Activated CD4-positive, alpha-beta T cell treated with anti-CD3 and anti-CD28 coated beads, Interleukin-2, amount 50 U/mL, for 24 hours (primary cell): ENCODE measurements at places on chromosomes 12 and 14.

GRCh38 chr12:88325816-88326189 is 183.7 kb downstream of the TMTC3 start:
- DNase-seq: no peak

DNA sequence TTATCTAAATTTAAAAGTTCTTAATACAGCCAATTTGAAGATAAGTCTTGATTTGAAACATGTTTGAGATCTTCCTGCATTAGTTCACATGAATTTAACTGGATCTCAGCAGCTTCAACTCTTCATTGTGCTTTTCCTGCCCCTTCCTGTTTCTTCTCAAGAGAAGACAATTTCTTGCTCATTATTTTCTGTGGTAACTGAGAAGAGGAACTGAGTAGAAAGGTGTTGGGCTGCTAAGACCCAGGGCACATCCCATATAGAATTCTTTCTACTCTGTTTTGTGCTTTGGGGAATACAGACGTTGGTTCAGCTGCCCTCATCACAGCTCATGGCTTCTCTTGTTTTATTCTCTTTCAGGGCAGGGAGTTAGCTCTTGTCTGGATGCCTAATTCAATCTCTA is 110.2 kb downstream of the SNAPC1 start:
- DNase-seq: no peak

DNA sequence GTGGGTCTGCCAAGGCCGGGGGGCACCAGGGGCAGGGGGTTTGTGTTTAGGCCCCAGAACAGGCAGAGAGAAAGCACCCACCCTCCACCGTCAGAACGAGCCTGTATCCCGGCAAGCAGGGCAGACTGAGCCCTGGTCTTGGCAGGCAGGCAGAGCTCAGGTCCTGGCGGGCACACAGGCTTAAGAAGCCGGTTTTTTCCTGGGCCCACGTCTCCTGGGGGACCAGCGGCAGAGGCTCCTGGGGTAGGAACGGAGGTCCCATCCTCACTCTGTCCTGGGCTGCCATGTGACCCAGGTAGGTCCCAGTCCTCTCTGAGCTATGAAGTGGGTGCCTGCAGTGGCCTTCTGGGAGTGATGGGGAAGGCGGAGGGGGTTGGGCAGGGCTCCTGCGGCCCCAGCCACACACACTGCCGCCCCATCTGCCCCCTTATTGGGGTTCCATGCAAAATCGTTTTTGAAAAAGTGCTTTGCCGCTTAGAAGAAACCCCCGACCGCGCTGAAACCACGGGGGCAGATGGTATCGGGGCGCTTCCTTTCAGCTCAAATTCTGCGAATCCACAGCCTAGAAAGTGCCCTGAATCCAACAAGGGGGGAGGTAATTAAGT is 24.2 kb downstream of the SH2B3 start:
- no peak for DNase-seq

DNA sequence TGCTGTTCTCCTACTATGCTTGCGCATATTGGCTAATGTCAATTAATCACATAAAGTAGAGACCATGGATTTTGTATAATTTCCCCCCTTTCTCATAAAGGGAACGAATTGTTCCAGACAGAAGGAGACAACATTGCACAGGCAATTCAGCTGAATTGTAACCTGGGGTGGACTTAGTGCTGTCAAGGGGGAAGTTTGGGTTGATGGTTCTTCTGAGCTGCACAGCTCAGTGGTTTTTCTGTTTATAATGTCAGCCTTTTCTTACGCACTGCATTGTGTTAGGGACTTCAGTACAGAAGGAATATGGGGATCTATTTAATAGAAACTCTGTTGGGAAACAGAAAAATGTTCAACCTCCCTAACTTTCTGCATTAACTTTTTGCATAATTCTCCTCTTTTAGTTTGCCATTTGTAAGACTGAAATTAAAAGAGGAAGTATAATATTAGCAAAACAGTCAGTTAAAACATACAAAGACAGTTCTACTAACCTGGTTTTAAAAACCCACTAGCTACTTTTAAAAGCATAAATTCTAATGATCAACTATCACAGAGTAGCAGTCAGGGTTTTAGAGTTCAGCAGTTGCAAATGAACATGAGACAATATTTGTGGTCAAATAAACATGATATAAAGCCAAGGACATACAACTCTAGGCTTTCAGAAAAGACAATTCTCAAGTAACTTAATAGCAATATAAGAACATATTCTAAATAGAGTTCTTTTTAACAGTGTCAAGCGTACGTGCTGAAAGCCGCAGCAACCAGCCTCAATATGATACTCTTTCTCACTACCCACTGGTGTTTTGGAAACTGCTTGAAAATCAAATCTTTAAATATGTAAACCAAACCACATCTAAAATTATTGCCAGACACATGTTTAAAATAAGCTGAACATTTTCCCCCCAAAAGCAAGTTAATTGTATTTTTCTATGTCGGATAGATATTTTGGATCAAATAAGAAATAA is 393.0 kb downstream of the FSCB start:
- DNase-seq: no peak

GRCh38 chr14:53929871-53930715 is 26.5 kb downstream of the BMP4 start:
- no peak for DNase-seq

DNA sequence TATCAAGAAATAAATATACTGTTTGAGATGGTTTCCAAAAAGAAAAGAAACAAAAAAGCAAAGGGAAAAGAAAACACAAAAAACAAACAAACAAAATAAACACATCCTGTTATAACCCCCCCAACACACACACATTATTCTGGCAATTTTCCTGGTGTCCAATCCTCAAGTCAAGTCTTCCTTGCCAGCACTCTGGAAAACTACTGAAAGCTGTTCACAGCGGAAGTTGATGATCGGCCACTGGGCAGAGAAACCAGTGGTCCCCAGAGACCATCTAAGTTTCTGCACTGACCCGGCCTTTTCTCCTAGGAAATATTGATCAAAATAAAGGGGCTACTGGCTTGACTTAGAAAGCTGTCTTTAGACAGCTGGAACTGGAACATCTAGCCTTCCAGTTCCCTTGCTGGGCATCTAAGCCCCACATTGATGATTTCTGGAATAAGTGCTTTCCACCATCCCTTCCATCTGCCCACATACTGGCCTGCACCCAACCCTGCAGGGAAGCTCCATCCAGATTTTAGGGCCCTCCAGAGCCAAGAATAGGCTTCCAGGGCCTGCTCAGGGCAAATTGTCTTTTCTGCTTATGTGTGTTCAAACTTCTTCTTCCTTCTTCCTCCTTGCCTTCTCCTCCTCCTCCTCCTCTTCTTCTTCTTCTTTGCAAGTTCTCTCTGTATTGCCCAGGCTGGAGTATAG is 11.6 kb upstream of the PPP1CC start:
- no peak for DNase-seq

GRCh38 chr12:119682639-119683252 is 14.8 kb downstream of the PRKAB1 start:
- DNase-seq: no peak

DNA sequence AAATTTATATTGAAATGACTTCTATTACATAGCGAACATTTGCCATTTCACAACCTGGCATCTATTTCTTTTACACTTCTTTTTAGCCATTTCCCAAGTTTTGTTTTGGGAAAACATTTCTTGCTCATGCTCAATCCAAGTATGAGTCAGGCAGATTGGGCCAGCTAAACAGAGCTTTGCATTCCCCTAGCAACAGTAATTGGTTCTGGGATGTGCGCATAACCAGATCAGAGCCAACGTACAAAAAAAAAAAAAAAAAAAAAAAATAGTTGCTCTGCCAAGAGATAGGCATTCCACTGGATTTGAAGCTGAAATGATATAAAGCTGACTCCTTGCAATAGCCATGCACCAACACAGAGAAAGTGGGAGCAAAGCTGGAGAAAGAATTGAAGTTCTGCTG is 37.5 kb downstream of the PLCZ1 start:
- DNase-seq: no peak

GRCh38 chr12:85552461-85552860 is 272.4 kb downstream of the ALX1 start:
- DNase-seq: no peak

- DNase-seq: no peak
Measured at GRCh38 chr12:89073659-89074058, 278.6 kb downstream of the DUSP6 start.

- no peak for DNase-seq
Measured at GRCh38 chr12:85029456-85029855, 6.6 kb downstream of the TSPAN19 start.

DNA sequence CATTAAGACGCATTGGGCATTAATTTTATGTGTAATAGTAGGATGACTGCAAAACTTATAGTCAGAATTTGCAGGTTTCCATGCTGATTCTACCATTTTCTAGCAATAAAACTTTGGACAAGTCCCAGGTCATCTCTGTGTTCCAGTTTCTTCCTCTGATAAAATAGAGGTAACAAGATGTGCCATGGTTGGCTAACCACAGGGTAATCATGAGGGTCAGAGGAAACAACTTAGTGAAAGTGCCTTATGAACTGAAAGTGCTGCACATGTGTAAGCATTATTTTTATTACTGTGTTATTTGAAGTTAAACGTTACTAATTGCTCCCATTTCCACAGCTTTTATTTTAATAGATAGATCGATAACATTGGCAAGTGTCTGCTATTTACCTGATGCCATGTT is 21.1 kb downstream of the SMCO2 start:
- no peak for DNase-seq

GRCh38 chr12:116161588-116161987 is 115.9 kb downstream of the MED13L start:
- DNase-seq: no peak

DNA sequence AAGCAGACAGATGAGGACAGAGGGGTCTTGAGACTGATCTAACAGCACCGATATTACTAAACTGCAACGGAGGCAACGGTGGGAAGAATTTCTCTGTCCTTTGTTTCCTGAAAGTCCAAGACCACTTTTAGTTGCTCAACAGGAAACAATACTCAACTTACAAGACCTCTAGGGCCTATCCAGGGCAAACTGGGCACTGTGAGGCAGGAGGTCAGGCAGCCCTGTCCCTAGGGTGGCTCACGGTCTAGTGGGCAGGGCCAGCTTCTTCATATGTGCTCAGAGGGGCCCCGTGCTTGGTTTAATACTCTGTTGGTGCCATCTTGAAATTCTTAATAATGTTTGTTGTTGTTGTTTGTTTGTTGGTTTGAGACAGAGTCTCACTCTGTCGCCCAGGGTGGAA is 14.2 kb downstream of the SSH1 start:
- no peak for DNase-seq

DNA sequence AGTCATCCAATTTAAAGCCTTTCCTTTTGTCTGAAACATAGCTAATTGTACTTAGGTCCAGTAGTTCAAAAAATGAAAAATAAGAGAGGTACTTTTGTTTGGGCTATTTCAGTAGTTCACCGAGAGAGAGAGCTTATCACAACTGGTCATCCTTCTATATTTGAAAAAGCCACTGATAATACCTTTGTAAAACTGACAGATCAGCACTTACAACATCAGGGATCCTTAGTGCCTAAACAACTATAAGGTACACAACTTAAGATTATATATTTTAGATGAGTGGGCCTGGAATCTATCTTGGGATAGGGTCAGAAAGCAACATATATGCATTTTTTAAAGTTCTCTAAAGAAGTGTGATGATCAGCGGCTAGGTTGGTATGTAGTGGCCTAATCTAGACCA is 97.9 kb downstream of the SOX5 start:
- no peak for DNase-seq

DNA sequence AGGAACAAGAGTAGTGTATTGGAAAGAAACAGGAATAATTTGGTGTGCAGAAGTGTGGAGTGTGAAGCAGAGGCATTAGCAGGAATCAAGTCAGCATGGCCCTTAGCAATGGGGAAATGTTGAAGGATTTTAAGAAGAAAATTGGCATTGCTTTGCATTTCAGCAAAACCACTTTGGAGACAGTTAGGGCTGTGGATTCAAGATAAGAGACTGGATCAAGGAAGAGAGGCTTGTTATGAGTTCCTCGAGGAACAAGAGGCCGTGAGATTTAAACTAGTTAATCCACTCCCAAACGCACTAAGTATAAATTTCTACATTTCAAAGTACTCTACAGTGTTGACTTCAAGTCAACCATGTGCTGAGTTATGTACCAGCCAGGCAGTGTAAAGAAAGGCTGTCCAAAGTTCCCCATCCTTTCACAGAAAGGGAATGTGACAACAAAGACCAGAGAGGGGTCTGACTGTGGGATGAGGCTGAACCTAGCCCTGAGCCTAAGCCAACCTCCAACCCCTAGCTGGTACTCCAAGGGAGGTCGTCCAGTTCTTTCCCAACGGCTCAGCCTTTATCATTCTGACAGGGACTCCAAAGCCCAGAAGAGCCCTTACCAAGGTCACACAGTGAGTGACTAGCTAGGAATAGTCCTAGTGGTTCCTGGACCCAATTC is 91.2 kb upstream of the BMP4 start:
- DNase-seq: no peak

GRCh38 chr12:43402436-43402835 is 149.6 kb downstream of the ADAMTS20 start:
- no peak for DNase-seq

- no peak for DNase-seq
Measured at GRCh38 chr14:51118993-51119392, 24.1 kb upstream of the TRIM9 start.

DNA sequence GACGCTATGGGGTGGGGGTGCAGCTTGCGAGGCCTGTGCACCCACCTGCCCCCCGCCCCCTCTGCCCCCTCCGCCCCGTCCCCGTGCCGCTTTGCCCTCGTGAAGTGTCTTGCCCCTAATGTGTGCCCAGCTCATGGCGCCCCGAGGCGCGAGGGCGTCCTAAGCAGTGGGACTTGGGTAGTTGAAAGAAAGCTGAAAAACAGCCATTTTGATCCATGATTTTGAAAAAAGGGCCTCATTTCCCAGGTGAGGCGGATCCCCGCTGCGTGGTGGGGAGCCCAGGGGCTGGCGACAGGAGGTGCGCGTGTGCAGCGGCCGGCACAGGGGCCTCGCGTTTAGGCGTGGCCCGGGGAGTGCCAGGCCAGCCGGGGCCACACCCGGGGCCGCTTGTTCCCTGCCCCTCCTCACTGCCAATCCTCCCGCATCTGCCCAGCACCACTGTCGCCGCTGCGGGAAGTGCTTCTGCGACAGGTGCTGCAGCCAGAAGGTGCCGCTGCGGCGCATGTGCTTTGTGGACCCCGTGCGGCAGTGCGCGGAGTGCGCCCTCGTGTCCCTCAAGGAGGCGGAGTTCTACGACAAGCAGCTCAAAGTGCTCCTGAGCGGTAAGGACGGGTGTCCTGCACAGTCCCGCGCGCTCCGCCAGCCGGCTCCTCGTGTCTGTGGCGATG is 11.8 kb downstream of the ZFYVE21 start:
- no peak for DNase-seq

DNA sequence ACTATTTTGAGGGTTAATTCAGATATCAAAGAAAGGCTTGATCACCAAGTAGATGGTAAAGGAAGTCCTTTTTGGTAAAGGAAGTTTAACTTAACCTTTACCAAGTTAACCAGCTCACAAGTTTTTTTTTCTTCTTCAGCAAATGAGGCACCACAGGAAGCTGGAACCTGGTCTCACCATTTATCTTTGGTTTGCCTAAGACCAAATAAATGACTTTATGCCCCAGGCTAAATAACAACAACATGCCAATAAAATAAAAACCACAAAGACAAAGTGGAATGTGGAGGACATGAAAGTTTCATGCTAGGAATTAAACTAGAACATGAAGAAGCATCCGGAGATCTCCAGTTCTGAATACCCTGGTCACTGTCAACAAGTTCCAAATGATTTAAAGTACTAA is 116.8 kb upstream of the PRICKLE1 start:
- no peak for DNase-seq
